ENCODE measurements at places on chromosomes 3 and 15. TPM values are rescaled to one million over a fixed set of nuclear protein-coding genes. Genes with fewer than 3 reads are reported as not detected.

DNA sequence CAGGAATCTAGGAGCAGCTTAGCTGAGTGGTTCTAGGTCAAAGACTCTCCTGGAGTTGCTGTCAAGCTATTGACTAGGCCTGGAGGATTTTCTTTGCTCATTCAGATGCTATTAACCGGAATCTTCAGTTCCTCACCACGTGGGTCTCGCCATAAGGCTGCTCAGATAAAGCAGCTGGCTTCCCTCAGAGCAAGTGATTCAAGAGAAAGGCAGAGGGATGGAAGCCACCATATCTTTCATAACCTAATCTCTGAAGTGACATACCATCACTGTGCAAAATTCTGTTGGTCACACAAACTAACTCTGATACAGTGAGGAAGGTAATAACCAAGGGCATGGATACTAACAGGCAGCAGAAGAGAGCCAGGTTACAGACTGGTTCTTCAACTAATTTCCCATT, 72.7 kb upstream of the FLNB start:
- DNase-seq = no peak

DNA sequence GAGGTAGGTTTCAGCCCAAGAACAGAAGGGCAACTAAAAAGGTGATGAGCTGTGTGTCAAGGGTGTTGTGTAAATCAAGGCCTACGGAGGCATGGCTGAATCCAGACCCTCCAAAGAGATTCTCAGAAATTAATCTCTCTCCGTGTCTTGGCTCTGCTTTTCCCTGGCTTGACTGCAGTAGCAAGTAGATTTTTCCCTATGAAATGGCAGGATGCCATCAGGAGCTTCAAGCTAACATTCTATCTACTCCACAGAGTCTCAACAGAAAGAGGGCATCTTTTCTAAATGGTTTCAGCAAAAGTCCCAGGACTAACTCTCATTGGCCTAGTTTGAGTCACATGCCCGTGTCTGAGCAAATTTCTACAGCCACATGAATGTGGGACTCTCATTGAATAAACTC, 58.3 kb downstream of the LSM3 start:
- peak; percentile 81 for DNase-seq

- no peak for DNase-seq
These were observed 742 bp downstream of the CAMKV start for GRCh38 chr3:49868862-49869466.

GRCh38 chr3:9099702-9100512, 136.6 kb upstream of the RAD18 start:
- no peak for DNase-seq

GRCh38 chr3:127351775-127352350, 64.0 kb upstream of the PRR20G start:
- no peak for DNase-seq

- no peak for DNase-seq
These were observed 491.2 kb upstream of the TPRG1 start for GRCh38 chr3:188680605-188681004.

DNA sequence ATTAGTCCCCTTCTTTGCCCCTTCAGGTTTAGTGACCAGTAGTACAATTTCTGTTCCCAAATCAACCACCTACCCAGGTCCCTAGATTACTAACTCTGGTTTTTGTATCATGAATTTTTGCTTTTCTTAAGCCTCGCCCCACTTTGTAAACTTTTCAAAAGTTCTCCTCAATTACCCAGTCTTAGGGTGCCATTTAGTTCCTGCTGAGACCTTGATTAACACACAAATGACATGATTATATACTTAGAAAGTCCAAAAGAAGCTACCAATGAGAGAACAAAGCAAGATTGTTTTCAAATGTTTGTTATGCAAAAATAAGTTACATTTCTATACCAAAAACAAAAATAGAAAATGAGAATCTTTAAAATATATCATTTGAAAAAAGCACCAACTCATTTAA, 594.4 kb downstream of the SQOR start:
- no peak for DNase-seq

- peak; percentile 34 for DNase-seq
These were observed 904 bp upstream of the MCTP2 start for GRCh38 chr15:94230431-94230882.

DNA sequence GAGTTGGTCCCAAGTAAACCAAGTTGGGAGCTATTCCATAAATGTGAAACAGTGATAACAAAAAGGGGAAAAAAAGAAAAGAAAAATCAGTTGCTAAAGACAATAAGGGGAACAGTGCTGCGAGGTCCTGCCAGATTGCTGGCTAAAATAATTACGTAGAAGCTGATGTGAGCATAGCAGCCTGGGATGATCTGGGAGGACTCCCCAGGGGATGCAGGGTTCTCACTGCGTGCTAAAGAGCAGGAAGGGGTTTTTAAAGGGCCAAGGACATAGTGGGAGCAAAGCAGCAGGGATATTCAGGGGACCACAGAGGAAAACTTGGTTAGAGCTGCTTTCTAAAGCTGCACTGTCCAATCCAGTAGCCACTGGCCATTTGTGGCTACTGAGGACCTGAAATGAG, 133.0 kb upstream of the UMPS start:
- peak; percentile 46 for DNase-seq

GRCh38 chr15:29183071-29183831, 86.4 kb downstream of the NSMCE3 start:
- no peak for DNase-seq

DNA sequence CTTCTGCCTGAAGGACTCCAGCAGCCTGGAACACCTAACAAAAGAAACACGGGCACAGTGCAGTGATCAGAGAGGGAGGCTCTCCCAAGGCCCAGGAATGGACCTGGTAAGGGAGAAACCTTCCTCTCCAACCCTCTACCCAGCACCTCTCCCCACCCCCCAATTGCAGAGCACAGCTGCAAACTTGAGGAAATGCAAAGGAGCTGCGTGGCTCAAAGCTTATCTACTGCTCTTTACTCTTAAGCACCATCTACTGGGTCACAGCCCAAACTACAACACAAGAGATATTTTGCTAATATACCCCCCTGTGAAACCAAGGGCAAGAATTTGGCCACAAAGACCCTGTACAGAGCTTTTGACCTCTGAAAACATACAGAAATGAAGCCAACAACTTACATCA, 328.3 kb downstream of the OXSM start:
- no peak for DNase-seq

DNA sequence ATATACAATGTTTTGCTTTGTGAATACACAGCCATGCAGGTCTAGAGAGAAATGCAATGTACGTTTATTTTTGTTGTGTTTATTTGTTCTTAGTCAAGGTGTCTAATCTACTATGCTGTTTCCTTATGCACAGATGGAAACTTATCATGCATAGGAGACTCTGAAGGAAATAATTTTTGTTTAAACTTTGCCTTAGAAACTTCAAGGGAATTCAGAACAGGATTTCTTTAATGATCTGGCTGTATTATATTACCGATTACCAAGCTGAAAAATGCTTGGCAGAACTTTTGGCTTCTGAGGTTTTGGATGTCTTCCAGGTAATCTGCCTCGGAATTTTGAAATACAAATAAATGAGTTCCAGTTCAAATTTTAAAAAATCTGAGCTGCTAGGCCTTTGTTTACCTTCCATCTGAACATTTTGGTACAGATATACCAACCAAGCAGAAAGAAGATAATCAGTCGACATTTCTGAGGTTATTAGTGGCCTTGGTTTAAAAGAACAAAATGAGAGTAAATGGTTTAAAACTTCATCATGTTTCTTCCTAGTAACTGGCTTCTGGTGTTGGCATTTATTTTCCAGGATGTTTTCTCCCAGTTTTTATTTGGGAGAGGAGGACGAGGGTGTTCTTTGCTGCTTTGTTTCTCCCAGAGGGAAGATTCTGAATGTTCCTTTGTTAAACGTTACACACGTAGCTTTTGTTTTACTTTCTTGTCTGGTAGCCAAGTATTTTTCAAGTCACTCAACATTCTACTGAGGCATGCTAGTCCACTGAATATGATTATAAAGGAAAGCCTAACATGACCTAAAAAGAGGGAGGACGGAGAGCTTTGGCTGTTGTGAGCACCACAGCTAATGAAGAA, 421.8 kb upstream of the TBL1XR1 start:
- DNase-seq = peak; percentile 53

GATM gene
- 170 TPM for polyA plus RNA-seq

TP63 gene
- 9.6 TPM for polyA plus RNA-seq

CASR gene
- not detected for polyA plus RNA-seq

LMCD1 gene
- polyA plus RNA-seq = 203 TPM

CD200 gene
- polyA plus RNA-seq = 13.1 TPM

TRH gene
- 0.19 TPM for polyA plus RNA-seq
